ENCODE measurements at places on chromosomes 7 and 10.

- no peak for DNase-seq
Measured at GRCh38 chr10:34811968-34812514, 3.1 kb downstream of the PARD3 start.

GRCh38 chr10:98916526-98917125 is 319.0 kb downstream of the HPSE2 start:
- no peak for DNase-seq

DNA sequence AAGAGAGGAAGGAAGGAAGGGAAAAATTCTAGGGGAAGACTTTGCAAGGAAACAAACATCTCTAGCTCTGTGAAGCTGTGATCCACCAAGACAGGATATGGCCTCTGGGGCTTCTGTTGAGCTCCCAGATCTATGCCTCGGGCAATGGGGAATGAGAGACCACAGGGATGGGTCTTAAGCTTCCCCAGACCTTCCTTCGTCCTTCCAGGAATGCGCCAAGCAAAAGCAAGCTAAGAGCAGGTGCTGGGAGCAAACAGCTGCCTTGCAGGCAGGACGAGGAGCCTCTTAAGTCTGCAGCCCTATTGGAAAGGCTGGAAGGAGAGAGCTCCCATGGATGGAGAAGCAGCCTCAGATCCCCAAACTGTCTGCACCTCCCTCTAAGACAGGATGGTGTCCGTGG is 21.9 kb upstream of the ELN start:
- no peak for DNase-seq

DNA sequence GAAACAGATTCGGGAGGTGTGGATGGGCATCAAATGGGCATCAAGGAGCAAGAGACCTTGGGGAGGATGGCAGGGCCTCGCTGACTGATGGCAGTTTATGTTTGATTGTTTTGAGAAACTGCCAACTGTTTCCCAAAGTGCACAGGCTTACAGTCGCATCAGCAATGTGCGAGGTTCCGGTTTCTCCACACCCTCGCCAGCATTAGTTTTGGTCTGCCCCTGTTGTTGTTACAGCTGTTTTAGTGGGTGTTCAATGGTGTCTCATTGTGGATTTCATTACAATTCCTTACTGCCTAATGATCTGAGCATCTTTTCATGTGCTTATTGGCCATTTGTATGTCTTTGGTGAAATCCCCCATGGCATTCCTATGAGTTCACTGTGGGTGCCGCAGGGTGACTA is 24.4 kb downstream of the AKR1E2 start:
- no peak for DNase-seq

DNA sequence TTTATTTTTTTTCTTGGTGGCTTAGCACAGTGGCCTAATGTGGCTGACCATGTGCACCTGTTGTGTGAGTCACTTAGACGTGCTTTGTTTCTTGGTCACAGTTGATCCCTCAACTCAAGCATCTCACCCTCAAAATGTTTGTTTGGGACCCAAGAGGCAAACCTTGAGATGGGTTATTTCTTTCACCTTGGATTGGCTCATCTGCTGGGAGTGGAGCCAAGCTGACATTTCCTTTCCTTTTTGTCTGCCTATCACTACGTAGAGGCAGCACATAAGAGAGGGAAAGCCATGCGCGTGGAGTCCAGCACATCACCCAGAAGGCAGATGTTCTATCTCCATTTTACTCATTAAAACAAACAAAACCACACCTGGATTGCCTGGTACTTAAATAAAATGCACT is 6.4 kb upstream of the PRKCQ start:
- no peak for DNase-seq

- DNase-seq: no peak
Measured at GRCh38 chr7:96085953-96086352, 235.9 kb downstream of the SLC25A13 start.

DNA sequence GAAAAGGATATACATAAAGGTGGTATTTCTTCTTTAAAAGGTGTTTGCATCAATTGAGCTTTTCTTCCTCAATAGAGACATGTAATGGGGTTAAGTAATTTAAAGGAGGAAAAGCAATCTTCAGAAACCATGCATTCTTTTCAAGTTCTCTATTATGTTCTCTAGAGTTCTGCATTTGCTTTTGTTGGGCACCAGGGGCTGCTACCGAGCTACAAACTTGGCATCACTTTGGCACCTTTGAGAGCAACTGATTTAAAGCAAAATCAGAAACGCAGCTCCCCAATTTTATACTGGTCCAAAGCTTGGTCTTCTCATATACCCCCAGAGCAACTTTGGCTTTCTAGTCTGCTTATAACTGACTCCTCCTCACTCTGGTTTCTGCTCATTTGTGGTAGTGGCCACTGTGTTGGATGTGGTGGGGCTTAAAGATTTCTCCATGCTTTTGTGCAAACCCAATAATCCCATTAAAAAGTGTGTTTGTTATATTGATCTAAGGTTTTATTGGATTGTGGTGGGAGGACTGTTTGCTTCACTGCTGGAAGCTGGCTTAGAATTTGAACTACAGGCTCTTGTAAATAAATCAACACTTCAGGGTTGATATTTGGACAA is 712.1 kb downstream of the PHTF2 start:
- DNase-seq: no peak

GRCh38 chr7:122595885-122596284 is 103.0 kb downstream of the RNF133 start:
- no peak for DNase-seq

DNA sequence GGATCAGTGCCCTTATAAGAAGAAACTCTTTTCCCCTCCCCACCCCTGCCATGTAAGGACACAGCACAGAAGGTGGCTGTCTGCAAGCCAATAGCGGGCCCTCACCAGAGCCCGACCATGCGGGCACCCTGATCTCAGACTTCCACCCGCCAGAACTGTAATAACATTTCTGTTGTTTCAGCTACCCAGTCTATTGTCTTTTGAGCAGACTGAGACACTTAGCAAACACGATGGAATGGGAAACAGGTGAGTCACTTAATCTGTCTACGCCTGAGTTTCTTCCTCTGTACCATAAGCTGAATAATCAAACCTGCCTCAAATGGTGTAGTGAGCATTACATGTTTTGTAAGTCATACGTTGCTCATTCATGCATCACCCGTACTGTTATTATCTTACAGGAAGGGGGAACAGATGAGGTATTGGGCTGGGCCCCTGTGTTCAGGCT is 58.2 kb downstream of the STRA8 start:
- no peak for DNase-seq

GRCh38 chr10:66786709-66787108 is 139.1 kb upstream of the LRRTM3 start:
- no peak for DNase-seq

DNA sequence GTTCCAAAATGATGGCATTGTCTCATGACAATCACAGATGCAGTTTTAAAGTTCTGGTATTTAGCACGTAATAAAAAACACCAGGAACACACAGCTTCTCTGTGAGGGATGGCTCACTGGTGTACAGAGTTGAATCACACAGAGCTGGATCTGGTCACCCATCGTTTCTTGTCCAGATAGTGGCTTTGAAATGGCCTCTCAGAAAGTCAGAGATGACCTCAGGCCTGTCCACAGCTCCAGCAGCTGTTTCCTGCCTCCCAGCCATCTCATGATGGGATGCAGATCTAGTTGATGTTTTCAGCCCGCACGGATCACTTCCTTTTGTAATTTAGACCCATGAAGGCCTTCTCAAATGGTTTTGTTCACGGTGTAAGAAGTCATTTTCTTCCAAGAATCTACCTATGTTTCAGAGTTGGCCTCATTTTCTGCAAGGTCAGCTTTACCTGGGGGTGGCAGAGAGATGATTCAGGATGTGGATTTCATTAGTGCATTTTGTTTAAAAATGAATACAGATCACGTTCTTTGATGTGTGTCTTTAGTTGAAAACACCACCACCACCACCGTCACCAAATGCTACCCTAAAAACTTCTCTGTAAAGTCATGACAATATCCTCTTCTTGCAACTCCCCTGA is 166.2 kb downstream of the SNX10 start:
- no peak for DNase-seq

GRCh38 chr7:106542550-106543220 is 118.3 kb downstream of the CCDC71L start:
- no peak for DNase-seq

DNA sequence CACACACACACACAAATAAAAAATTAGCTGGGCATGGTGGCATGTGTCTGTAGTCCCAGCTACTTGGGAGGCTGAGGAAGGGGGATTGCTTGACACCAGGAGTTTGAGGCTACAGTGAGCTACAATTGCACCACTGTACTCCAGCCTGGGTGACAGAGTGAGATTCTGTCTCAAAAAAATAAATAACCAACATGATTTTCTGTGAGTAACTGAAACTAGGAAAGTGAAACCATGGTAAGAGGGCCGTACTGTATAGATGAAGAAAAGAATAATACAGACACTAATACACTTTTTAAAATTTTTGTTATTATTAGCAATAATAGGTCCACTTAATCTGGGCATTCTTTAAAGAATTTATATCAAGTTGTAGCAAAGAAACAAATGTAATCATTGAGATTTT is 170.9 kb downstream of the HGF start:
- no peak for DNase-seq

DNA sequence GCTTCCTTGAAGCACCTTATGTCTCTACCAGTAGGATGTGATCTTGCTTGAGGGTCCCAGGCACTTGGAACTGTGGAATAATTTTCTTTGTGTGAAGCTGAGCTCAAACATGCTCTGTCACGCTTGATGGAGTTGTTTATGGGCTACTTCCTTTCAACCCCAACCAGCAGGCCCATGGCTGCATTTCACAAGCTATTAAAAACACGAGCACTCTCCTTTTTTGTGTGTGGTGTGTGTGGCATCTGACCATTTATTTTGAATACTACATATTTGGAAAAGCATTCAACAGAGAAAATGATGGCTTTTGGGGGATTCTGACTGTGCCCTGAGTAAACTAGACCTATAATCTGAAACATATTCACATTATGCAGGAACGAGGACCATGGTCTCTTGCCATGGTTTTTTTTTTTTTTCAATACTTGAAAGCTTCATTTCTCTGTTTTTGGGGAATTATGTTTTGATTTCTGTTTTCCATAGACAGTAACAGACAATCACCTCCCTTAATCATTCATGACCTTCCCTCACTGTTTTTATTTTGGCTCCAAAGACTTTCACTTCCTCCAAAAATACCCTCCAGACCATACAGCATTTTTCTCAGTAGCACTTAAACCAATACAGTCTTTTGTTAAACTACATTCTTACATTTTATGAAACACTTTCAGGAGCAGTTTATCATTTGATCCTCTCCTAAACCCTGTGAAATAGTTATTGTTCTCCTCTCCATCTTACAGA is 233.6 kb upstream of the BMPER start:
- DNase-seq: no peak

GRCh38 chr10:58653139-58653538 is 140.5 kb downstream of the BICC1 start:
- DNase-seq: no peak

- no peak for DNase-seq
Measured at GRCh38 chr7:74042746-74043522, 15.0 kb downstream of the ELN start.

GRCh38 chr10:132961787-132962622 is 19.6 kb upstream of the CFAP46 start:
- DNase-seq: no peak

DNA sequence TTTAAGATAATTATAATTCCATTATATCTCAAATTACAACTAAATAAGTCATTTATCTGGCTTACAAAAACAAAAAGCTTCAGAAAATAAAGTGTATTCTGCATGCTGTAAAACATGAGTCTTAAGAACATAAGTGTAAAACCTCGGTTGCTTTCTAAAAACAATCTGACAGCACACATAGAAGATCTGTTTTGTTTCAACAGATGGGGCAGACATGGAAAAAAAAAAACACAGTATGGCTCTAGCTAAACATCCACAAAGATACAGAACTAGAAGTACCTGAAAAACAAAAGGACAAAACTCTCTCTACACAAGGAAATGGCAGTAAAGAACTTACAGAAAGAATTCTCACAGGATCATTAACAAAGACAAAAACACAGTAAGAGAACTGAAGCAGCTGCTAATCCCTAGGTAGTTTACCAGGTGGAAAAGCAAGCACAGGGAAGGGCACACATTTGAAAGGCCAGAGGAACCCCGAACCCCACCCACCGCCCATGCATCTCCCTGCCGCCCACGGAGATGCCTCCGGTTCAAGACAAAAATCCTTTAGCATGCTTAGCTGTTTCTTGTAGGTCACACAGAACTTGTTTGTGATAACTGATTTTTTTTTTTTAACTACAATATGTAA is 42.5 kb downstream of the DLD start:
- no peak for DNase-seq

DNA sequence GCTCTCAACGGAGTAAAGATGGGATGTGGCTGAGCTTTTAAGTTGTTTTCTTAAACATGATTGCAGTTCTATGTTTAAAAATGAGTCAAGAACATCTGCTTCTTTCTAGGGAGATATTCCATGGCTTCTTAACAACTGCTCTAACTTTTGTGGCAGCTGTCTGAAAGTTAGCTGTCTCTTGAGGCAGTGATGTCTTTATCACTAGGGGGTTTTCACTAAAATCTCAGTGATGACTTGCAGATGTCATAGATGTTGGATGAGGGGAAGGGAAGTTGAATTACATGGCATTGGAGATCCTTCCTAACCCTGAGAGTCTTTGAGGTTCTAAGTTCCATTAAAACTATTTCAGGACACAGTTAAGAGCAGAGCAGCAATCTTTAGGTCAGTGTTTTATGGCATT is 43.5 kb downstream of the PRKG1 start:
- DNase-seq: no peak

DNA sequence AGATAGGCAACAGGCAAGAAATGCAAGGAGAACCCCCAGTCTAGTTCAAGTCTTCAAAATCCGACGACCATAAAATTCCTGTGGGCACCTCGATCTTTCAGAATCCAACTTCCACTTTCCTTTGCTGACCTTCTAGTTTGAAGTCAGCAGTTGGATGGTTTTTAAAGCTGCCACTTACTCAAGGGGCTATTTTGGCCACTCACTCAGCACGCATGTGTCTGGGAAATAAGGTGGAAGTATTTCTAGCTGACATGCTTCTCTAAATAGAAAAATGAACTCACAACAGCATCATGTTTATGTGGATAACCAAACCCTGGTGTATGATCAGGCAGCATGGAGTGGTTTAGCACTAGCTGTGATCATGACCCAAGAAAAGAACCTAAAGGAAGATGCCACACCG is at the start of gene NRAP:
Gene NRAP (minus strand): TSS at position 134 of the 400 bp plus-strand sequence. CDS start 159 bp downstream, outside the sequence.
- no peak for DNase-seq

DNA sequence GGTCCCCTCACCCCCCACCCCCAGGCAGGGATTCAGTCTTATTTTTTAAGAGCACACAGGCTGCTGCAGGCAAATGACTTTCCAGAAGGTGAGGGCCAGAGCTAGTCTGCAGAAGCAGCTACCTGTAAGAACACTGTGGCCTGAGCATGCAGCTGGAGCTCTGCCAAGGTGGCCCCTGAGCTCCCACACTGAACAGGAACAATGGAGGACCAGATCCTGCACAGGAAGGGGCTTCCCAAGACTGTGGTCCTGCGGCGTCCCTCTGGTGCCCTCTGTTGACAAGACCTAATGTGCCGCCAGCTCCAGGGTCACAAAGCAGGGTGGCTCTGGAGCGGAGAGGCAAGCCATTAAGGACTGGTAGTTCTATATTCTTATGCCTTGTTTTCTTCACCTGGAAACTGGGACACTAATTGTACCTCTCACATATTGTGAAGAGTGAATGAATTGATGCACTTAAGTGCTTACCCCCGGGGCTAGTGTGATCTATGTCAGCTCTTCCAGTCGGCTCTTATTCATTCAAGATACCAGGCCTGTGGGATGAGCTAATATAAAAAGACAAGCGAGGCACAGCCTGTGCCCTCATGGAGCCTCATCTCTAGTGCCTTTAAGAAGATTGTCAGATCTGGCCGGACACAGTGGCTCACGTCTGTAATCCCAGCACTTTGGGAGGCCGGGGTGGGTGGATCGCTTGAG is 8.0 kb upstream of the BEND7 start:
- no peak for DNase-seq

Measured in hypothalamus (tissue), 51 donors.